Activated CD8-positive, alpha-beta T cell treated with anti-CD3 and anti-CD28 coated beads for 36 hours (primary cell): ENCODE measurements at places on chromosomes 4 and X. TPM values are rescaled to one million over a fixed set of nuclear protein-coding genes. Genes with fewer than 3 reads are reported as not detected.

Gene BTC
- not detected for total RNA-seq

Gene KLHL4
- not detected for total RNA-seq

Gene SMIM31
- not detected for total RNA-seq

Gene ARHGAP36
- not detected for total RNA-seq

Gene KIT
- 0.58 TPM for total RNA-seq

Gene GPRIN3
- 10.6 TPM for total RNA-seq

GRCh38 chr4:1345903-1346780 lies 866 bp upstream of the UVSSA start:
- DNase-seq = peak; percentile 51

DNA sequence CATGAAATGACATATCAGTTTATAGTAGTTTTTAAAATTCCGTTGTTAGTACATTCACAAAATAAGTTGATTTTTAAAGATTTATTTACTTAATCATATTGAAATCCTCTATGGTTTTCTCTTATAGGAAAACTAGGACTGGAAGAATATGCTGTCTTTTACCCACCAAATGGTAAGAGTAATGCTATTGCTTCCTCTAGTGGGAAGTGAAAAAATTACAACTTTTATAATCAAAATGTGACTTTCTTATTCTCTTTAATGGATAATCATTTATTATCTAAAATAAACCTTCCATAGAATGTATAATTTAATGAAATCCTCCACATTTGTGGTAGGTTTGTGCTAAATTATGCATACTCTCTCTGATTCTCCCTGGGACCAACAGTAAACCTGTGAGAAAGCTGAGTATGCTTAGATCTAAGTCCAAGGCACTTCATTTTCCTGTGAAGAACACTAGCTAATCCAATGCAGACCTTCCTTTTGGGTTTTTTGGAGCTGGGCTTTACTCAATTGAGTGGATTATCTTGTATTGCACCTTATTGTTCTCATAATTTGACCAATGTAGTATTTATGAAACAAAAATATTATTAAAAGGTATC lies 136.2 kb downstream of the TBC1D19 start:
- DNase-seq = no peak

DNA sequence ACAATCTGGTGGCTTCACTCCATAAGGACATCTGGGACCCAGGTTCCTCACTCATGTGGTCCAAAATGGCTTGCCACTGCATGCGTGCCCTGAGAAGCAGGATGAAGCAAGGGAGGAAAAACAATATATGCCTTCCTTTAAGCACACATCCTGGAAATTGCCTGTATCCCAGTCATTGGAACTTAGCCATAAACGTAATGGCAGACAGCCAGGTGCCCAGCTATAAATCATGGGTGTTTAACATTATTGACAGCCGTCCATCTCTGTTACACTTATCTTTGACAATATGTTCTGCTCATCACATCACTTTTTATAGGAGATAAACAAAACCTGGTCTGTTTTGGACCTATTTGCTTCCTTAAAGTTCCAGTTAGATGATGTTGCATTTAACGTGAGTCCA lies 181.0 kb downstream of the AASDH start:
- DNase-seq = no peak

DNA sequence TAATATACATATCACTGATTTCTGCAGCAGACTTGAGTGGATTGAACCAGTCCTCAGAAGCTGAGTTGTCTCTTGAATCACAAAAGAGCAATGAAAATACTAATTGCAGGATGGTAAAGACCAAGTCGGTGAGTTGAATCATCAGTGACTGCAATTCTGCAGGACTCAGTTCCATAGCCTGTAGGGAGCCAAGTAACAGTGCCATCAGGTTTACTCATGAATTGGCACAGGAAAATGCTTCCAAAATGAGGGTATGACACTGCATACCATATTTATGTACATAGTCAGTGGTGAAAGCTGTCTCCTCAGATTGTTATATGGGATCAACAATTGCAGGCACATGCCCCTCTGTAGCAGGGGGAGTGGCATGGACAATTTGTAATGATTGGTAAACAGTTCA lies 192.8 kb downstream of the CCNG2 start:
- DNase-seq = no peak

DNA sequence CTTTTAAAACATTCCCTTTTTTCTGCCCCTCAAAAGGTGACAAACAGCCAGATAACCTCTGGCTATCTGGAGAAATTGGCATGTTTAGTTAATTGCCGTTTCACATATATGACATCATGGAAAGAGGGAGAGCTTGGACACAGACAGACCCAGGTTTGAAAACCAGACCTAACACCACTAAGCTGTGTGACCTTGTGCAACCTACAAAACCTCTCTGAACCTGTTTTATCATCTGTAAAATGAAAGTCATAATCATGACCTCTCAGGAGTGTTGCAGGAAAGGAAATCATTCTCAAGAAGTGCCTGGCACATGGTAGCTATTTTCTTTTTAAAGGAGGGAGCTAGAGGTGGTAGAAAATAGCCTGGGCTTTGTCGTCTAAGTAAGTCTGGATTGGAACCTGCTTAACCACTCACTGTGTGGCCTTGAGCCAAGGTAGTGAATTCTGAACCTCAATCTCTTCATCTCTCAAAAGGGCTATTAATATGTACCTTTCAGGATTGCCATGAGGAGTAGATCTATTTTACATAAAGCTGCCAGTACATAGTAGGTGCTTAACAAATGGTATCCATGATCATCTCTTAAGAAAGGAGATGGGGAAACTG lies 363.5 kb downstream of the BCOR start:
- DNase-seq = no peak

DNA sequence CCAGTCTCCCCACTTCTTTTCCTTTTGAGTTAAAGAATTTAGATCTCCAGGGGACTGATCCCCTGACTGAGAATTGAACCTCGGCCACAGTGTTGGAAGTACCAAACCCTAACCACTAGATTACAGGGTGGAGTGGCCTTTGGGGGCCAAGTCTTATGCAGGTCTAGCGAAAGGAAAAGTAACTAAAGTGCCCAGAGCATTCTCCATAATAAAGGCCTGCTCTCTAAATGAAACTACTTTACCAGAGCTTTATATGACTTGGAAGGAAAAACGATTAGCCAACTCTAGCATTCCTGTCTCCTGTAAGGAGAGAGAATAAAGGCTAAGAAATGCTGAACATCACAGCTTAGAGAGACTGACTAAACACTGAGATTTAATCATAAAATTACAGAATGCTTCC lies 788.0 kb downstream of the C4orf33 start:
- DNase-seq = no peak

DNA sequence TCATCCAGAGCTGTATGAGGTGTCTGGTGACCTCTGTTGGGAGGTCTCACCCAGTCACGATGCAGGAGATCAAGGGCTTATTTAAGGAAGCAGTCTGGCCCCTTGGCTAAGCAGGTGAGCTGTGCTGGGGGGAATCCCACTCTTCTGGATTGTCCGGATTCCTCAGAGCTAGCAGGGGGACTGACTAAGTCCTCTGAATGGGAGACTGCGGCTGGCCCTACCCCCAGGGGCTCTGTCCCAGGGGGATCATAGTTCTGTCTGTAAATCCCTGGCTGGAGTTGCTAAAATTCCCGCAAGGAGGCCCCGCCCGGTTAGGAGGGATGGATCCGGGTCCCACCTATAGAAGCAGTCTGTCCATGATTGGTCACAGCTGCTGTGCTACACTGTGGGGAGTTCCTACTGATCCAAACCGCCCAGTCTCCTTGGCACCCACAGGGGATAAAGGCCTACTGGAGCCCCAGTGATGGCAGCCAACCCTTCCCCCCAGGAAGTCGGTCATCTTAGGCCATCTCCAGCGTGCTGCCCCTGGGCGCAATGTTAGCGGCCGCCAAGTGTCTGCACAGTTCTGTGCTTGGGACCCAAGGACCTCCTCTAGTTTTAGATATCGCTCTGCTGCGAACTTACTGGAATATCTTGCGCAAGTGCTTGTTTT lies 118.2 kb upstream of the KLF8 start:
- no peak for DNase-seq

- DNase-seq = no peak
These were observed 228.4 kb upstream of the ZFP42 start for GRCh38 chr4:187767158-187767557.

DNA sequence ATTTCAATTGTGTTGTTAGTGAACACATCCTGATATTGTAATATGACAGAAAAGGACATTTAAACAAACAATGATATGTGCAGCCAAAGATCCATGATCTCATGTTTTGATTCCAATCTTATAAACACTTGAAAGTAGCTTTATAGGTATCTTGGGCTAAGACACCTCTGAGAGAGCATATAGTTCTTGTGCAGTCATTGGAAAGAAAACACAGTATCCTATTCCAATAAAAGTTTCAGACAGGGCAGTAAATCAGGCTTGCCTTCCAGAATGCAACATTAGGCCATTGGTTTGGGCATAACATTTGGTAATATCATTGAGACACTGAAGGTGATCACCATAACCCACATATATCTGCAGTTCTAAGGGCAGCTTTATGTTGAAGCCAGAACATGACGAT lies 188.3 kb upstream of the HCCS start:
- no peak for DNase-seq

DNA sequence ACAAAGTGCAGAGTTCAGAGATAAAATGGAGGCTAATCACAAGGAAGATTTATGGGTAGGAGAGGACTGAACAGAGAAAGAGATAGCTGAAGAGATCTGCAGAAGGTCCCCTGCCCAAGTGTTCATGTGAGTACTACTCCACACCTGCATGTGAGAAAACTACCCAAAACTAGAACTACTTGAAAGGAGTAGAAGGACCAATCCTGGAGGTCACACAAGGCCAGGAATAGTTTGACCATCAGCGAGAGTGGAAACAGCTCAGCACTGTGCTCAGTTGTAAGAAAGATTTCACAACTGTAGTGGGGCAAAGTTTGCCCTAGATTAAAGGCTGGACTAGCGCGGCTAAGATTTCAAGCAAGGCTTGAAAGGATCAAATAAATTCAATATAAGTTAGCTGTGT lies 422.7 kb upstream of the LCORL start:
- DNase-seq = no peak

DNA sequence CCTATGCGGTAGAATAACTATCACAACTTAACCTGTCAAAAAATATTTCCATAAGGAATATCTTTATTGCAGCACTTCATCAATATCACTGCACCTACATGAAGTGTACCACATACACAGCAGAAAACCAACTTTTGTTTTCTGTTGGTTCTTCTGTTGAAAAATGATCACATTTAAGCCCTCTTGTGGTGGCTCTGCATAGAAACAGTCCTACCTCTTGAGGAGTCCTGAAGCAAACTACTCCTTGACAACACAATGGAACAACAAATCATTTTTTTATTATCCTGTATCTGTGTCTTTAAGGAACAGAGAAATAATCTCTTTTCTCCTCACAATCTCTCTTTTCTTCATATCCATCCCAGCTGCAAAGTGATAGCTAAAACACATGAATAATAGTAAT lies 39.8 kb upstream of the ATOH1 start:
- DNase-seq = no peak

DNA sequence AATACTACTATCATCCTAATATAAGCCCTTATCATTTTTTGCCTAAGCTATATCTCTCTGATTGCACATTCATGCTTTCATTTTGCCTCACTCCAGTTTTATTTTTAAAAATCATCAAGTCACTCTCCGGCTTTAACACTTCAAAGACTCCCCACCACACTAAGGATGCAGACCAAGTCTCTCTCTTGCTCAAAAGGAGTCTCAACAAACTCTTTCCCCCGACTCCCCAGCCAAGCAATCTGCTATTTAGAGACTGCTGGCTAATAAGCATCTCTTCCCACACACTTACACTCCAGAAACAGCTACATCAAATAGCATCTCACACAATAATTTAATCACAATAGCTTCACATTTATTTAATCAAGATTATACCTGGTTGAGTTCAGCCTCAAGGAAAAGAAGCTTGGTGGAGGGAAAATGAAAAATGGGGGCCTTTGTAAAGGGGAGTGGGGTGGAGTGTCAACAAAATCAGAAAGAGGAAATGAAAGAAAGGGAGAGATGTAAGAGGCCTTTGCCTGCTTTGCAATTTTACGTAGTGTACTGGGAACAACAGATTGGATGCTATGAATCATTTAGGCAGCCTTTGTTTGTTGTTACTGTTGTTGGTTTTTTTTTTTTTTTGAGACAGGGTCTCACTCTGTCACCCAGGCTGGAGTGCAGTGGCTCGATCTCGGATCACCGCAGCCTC lies 104.1 kb upstream of the MCF2 start:
- DNase-seq = no peak

DNA sequence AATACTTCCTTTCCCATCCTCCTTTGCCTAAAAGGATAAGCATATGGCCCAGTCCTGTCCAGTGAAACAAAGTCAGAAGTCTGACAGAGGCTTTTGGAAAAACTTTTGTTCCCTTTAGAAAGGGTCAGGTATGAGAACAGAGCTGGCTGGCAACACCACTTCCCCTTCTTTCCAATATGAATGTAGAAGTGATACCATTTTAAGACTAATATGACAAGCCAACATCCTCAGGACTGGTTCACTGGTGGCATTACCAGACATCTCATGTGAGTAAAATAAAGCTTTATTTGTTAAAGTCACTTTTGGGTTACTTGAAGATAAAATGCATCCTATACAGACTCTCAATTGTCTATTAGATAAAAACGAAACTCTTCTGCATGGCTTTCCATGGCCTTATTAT lies 83.6 kb upstream of the PTCHD1 start:
- DNase-seq = no peak

DNA sequence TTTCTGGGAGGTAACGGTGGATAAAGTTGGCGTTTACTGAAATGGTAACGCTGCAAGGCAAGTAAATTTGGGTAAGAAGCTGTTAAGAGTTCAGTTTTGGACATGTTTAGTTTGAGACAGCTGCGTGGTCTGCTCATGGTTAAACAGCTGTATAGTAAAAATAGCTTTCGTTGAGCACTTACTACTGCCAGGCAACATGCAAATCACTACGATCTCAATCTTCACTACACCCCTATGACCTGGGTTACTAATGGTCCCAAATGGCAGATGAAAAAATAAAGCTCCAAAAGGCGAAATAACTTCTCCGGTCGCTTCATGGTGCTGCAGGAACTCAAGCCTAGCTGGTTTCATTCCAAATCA lies 22.2 kb downstream of the FABP2 start:
- no peak for DNase-seq

- DNase-seq = peak; percentile 69
These were observed 1.3 kb upstream of the CXorf65 start for GRCh38 chrX:71107762-71108360.

- no peak for DNase-seq
These were observed 673.0 kb downstream of the TLL1 start for GRCh38 chr4:166546009-166546408.

- no peak for DNase-seq
These were observed 122.7 kb downstream of the CBLL2 start for GRCh38 chrX:22395372-22395771.

GRCh38 chrX:122268353-122268752 lies 915.7 kb upstream of the GRIA3 start:
- no peak for DNase-seq

DNA sequence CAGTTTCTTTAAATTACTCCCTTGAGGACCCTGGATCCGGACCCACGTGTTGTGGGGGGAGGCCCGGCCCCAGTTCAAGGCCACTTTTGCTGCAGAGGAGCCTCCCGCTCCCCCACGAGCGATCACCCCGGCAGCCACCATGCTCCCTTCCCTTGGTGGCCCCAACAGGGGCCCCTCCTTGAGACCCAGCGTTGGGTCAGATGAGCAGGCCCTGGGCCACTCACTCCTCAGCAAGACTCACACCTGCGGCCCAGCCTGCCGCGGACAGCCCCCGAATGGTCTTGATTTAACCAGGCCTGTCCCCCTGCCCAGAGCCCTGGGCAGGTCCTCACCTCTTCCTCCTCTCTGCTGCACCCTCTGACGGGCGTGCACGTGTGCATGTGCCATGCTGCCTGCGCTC lies 4.3 kb downstream of the CPLX1 start:
- no peak for DNase-seq

GRCh38 chrX:132270699-132271098 lies 51.5 kb upstream of the RAP2C start:
- DNase-seq = no peak
